ENCODE measurements at places on chromosomes 16 and 17.
A peak's percentile ranks its signal among the peaks of the same experiment; 100 is the strongest.

DNA sequence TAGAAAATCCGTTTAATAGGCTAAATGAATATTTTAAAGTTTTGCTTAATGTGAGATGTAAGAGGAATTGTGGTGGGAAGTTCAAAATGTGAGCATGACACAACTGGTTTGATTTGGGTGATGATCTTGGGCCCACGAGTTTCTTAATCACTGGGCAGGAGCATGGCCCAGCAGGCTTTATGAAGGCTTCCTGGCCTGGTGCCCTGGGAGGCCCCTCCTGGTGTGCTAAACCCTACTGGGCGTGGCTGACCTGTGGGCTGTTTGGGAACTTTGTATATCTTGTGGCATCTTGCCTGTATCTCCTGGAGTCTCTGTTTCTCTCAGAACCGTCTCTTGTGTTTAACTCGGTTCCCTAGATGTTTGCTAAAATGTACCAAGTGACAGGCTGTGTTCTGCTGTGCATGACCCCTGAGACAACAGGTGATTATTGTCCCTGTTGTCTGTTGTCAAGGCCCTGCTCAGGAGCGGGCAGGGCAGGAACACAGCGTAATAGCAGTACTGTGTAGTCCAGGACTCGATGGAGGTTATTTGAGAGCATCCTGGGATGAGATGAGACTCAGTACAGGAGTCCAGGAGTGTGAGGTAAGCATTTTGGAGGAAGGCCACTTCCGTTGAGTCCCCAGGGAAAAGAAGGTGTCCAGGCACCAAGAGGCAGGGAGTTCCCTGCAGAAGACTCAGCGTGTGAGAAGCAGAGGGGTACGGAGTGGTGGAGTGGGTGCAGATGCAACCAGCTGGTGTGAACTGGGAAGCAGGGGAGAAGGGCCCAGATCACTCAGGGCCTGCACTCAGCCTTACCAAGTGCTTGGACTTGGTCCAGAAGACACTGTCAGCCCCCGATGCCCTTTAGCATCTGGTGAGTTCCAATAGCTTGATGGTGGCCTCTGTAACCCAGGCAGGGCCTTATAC lies 48.5 kb downstream of the B9D1 start:
- no peak for DNase-seq

GRCh38 chr17:78342449-78343186 lies 17.3 kb downstream of the SOCS3 start:
- no peak for DNase-seq

DNA sequence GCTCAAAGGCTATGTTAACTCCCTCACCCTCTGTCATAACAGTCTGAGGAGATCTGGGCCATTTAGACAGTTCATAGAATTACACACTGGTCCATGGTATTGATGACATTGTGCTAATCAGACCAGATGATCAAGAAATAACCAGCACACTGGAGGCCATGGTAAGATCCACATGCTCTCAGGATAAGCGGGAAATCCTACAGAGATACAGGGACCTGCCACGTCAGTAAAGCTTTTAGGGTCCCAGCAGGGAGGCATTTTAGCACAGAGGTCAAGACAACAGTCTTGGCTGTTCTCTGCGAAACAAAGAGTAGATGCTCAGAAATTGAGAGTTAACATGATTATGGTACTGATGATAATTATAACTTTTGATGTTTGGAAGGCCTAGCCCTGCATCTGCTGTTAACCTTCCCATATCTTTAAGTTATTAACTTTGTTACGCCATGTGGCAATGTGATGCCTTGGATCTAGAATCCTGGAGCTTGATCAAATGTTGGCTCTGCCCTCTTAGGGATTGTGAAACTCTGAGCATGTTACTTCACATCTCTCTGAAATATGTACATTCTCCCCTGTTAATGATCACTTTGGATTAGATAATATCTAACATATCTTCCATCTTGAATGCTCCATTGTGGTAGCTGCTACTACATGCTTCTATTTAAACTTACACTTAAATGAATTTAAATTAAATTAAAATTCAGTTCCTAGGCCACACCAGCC lies 172.0 kb upstream of the SOX9 start:
- no peak for DNase-seq

GRCh38 chr16:74215249-74215648 lies 81.4 kb upstream of the PSMD7 start:
- DNase-seq = no peak

DNA sequence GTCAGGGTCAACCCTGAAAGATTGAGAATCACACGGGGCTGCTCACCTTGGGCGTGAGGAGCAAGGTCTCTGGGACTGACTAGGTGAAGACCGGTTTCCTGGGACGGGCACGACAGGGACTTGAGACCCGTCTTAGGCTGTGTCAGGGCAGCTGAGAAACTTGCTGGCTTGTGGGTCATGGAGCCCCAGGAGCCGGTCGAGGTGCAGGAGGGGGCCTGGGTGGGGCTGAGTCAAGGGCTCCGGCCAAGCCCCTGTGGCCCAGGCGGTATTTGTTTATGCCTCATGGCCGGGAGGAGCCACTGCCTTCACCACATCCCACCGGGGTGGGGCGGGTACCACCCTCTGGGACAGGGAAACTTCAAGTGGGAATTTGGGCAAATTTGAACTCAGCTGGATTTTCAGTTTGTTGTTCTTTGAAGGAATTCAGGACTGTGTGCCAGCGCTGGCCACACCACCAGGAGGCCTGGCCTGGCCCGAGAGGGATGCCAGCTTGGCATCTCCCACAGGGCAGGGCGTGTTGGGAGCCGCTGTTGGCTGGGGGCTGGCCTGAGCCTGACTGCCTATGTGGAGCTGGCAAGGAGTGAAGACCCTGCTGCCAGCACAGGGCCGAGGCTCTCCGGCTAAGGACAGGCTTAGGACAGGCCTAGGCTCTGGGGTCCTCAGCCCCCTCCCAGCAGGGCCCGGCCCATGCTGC lies 116.1 kb downstream of the METRNL start:
- no peak for DNase-seq

GRCh38 chr17:57273490-57273889 lies 17.2 kb downstream of the MSI2 start:
- no peak for DNase-seq

DNA sequence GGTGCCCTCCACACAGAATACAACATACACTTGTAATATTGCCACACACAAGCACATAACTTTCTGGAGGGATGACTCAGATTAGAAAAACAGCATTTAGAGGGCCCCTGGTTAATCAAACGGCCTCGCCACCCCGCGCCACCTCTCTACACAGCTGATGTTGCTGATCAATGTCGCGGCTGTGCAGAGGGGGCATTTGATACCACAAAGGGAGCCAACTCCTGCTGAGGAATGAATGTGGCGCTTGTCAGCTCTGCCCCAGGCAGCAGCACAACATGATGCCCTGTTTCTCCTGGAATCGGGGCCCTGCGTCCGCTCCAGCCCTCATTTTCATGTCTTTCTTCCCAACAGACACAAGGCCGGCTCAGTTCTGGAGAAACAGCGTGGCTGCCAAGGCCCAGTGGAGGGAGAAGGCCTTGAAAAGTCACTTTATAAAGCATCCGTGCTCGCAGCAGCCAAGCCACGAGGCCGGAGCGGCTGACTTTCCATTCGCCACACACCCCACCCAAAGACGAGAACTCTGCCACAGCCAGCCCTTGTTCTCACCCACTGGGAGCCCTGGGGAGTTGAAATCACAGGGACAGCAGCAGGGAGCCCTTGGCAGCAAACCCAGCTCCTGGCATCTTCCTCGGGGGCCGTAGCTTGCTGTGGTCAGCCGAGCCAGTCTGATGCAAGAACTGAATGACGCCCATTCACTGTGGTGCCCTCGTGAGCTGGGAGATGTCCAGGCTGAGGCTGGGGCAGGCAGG lies 65.6 kb downstream of the XYLT1 start:
- DNase-seq = no peak

GRCh38 chr17:4090898-4091297 lies 51.9 kb downstream of the ZZEF1 start:
- DNase-seq = no peak

DNA sequence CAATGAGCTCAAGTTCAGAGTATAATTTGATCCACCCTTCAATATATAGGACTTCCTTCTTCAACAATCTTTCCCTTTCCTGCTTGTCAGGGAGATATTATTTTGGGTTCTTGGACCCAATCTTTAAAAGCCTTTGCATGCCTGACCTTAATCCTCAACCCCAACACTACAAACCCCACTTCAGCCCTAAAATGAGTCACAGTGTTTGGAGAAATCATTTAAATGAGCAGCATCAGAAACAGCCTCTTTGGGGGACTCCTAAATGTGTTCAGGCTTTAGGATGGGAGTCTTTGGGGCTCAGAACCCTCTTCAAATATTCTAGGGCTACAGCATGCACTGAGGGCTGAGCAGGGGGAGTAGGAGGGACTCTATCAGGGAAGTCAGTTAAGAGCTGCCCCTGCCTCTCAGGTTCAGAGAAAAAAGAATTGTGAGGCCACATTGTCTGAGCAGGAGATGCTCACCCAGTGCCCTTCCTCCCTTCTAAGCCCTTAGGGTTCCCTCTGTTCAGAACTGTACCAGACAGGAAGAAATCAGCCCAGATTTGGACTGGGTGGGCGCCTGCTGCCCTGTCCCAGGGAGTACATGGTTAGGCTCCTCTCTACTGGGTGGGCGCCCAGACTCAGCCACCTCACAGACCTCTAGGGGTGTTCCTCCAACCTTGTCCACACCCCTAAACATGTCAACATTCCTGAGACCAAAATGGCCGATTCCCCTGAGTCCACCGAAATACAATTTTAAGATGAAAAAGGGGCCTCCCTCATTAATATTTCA lies 5.0 kb downstream of the NEUROD2 start:
- DNase-seq = no peak

GRCh38 chr17:54968988-54969332 lies 395 bp downstream of the STXBP4 start:
- peak; percentile 45 for DNase-seq

DNA sequence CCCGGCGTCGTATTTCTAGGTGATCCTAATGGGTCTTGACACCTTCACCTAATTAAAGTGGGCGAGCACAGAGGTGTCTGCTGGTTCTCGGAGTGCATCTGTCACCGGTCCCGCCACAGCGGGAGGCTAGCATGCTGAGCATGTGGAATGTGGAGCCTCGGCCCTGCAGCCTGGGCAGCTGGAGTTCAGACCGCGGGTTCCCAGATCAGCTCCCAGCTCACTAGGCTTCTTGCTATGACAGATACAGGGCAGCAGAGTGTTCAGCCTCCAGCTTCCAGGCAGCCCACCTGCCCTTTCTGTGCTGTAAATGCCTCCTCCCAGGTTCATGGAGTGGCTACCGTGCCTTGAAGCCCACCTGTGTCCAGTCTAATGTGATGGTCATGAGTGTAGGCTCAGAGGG lies 166.7 kb downstream of the CPPED1 start:
- DNase-seq = no peak

GRCh38 chr17:70138291-70138865 lies 31.0 kb upstream of the KCNJ2 start:
- no peak for DNase-seq

DNA sequence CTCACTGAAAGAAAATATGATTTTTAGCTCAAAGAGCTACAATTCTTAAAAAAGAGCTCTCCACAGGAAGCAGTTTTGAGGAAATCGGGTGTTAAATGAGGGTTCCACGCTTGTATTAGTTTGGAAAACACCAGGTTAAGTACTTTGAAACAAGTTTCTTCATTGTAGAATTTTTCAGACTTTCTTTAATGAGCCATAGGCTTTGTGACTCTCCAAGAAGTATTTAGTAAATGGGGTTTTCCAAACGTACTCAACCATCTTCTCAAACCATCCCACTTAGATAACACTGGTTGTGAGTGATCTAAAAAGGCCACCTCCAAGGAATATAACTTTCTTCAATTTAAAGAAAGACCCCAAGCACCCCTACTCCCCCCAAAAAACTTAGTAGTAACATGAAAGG lies 2.7 kb downstream of the ULK2 start:
- DNase-seq = no peak

GRCh38 chr16:62036101-62036801 lies at the start of gene CDH8:
Gene CDH8 (minus strand): TSS chr16:62036438. CDS start chr16:62021403, 15,035 bp downstream.
- DNase-seq = no peak

- no peak for DNase-seq
Observed at GRCh38 chr17:64739316-64740058, 77.4 kb upstream of the SMURF2 start.

DNA sequence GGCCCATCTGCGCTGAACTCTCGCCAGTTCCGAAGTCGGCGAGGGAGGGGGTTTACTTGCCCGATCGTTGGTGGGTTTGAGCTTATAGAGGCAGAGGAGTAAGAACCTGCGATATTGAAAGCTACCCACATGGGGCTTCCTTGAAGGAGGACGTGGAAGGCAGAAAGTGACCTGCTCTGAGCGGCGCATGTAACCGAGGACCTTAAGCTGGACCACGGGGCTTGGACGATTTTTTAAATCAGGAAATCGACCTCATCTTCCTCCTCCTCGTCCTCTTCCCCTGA lies 2.0 kb downstream of the PRAC2 start:
- DNase-seq = no peak

DNA sequence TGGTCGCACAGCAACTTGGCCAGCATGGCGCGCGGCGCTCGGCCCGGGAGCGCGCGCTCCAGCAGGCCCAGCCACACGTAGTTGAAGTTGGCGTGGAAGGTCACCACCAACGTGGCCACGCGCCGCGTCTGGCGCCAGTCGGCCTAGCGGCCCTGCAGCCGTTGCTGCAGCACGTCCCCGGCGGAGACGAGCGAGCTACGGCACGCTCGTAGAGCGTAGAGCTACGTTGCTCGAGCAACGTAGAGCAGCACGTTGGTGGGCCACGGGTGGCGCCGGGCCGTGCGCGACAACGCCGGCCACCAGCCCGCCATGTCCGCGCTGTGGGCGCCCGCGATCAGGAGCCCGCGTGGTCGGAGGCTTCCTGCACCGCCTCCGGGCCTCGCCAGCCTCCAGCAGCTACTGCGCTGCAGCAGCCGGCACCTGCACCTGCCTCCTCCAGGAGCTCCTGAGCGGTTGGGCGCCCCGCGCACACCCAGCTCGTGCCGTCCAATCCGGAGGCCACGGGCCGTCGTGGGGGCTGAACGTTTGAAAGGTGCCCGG lies 13.4 kb upstream of the SULT1A1 start:
- DNase-seq = no peak

- DNase-seq = no peak
Observed at GRCh38 chr17:50798424-50799288, 31.3 kb upstream of the ANKRD40CL start.

- DNase-seq = no peak
Observed at GRCh38 chr17:56973520-56973919, 4.4 kb upstream of the SCPEP1 start.

- DNase-seq = no peak
Observed at GRCh38 chr16:11794447-11794846, 2.6 kb downstream of the ZC3H7A start.

GRCh38 chr17:50841949-50842354 lies 6.6 kb downstream of the WFIKKN2 start:
- peak; percentile 92 for DNase-seq

Measured in HTR-8/SVneo (cell line).